Small intestine (tissue), 16 donors: ENCODE measurements at places on chromosomes 4 and X. TPM values are rescaled to one million over a fixed set of nuclear protein-coding genes. Genes with fewer than 3 reads are reported as not detected.

Gene CT45A10
- not detected for polyA plus RNA-seq

Gene ABLIM2
- 12.7 TPM for polyA plus RNA-seq

Gene GUCY1B1
- 0.81 TPM for polyA plus RNA-seq

Gene OTUD6A
- polyA plus RNA-seq: not detected

Gene PAK3
- polyA plus RNA-seq: 0.53 TPM

Gene MOSPD2
- 3.8 TPM for polyA plus RNA-seq

Gene DCAF4L1
- 0.22 TPM for polyA plus RNA-seq

Gene PRICKLE3
- polyA plus RNA-seq: 3.6 TPM

Gene UBL4A
- polyA plus RNA-seq: 26.5 TPM

Gene P2RY10
- polyA plus RNA-seq: not detected

Gene EMCN
- polyA plus RNA-seq: 7.0 TPM

- DNase-seq: no peak
Measured at GRCh38 chr4:36078319-36078718, 166.0 kb downstream of the ARAP2 start.

GRCh38 chr4:174789657-174790056, 39.4 kb downstream of the GLRA3 start:
- no peak for DNase-seq

- no peak for DNase-seq
Measured at GRCh38 chr4:175431694-175432093, 380.4 kb downstream of the GPM6A start.

- DNase-seq: no peak
Measured at GRCh38 chrX:111410590-111411078, 1.4 kb downstream of the DCX start.

DNA sequence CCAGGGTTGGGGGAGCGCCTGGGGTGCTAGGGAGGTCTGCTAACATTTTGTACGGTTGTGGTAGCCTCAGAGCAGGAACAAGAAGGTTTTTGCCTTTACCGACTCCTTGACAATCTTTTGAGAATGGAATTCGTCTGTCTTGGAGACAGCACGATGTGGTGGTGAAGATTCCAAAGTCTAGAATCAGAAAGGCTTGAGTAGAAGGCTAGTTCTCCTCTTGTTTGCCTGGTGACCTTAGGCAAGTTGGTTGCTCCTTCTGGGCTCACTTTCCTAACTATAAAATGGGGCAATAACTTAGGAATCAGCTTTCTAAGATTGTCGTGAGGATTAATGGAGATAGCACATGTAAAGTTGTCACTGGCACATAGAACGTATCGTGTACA, 741 bp downstream of the FAM47E start:
- DNase-seq: no peak

GRCh38 chrX:119552508-119552907, 12.7 kb downstream of the STEEP1 start:
- no peak for DNase-seq

DNA sequence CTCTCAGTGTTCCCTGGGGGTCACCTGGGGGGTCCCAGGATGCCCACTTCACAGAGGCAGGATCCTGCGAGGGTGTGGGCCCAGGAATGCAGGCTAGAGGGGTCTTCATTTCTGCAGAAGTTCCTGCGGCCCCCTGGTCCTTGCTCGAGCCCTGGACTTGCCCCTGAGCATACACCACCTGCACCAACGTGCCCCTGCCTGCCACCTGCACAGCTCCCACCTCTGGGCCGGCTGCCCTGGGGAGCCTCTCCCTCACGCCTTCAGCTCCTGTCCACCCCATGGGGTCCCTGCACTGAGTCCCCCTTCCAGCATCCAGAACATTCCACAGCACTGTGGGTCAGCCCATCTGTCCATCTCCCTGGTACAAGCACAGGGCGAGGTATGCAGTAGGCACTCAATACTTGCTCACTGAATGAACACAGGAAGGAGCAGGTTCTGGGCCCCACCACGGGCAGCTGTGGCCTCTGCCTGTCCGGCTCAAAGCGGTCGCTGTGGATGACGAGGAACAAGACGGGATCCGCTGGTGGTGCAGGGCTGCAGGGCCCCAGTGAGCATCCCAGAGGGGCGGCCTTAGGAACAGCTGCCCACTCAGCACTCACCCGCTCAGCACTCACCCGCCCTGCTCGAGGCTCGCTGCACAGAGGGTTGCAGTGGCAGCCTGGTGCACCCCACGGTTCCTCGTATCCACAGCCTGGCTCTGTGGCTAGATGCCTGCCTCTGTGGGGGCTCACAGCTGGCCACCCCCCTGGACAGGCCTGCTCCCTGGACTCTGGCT, 70.5 kb upstream of the MXD4 start:
- DNase-seq: no peak

GRCh38 chr4:15354371-15355297, 73.2 kb upstream of the C1QTNF7 start:
- DNase-seq: no peak

DNA sequence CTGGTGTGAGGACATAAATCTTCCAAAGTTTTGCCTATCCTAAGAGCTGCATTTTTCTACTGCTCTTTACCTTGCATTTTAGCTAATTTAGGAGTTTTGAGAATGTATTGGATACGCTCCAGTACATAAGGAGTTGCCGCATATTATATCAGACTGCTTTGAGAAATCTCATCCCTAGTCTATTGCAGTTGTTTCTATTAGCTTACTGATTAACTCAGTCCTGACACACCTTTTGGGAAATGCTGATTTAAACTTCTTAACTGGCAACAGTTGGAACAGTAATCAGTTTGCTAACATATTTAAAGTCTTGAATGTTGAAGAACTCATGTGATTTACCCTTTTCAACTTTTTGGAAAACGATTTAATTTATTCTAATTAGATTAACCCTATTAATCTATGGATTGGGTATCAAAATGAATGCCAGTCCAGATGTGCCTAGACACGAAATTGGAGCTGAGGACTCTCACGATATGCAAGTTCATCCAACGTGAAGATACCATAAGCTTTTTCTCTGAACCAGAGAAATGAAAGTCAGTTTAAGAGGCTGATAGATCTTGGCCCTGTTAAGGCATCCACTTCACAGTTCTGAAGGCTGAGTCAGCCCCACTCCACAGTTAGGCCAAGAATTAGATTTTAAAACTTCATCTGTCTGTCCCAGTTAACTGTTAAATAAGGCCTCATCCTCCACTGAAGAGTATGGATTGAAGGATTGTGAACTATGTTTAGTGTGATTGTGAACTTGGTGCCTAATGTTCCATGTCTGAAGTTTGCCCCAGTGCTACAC, 90.0 kb downstream of the MAOA start:
- DNase-seq: peak; percentile 59

GRCh38 chr4:56003606-56004005, 54.9 kb downstream of the CEP135 start:
- no peak for DNase-seq

- DNase-seq: no peak
Measured at GRCh38 chr4:26468977-26469376, 21.3 kb downstream of the CCKAR start.

DNA sequence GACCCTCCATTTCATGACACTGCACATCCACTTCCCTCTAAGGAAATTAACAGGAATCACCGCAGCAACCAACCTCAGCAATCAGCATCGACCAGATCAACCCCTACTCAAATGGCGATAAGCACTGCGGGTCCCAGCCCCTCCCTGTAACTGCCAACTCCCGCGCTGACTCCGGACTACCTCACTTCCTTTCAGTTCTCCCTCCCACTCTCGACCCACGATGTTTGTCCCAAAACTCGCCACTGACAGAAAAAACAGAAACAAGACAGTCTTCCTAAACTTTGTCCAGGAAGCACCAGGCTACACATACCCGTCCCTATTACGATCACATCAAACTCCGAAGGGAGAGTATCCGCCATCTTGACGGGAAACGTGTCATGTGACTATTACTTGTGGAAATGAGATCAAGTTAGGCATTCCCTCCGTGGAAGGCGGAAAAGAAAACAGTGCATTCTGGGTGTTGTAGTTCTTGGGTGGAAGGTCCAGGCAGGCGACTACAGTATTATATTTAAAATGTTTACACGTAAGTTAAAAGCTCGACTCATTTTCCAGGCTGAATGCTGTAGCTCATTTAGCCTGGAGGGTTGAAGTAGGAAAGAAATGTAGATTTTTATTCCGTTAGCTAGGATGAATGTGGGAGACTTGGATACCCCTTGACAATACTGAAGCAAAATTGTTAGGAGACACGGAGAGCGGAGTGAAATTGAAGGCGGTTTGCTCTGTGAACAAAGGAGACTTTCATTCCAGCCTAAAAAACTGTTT, at the start of gene CHM:
Gene CHM (minus strand): TSS at position 385 of the 762 bp plus-strand sequence. CDS start 26 bp downstream, at position 359.
- DNase-seq: peak; percentile 88

GRCh38 chrX:118904664-118905063, 69.8 kb upstream of the LONRF3 start:
- DNase-seq: no peak

DNA sequence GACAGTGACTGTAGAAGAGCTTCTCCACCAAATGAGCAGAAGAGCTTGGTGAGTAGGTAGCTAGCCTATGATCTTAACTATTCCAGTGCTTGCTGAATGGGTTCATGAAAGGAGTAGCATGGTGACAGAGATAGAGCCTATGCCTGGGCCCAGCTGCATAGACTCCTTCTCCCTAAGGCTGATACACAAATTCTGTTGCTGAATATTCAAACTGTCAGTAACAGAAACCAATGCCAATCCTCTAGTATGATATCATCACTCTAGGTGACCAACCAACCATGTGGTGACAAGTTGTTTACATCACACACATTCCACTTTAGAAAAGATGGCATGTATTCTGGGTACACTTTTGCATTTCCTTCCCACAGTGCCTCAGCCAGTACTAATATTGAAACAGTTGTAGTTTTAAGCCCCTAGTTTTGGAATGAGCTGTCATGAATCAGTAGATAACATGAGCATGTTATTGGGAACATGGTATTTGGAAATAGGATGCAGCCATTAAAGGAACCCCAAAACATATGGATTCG, 103.4 kb upstream of the GRXCR1 start:
- DNase-seq: no peak

GRCh38 chrX:120380699-120381098, 18.8 kb downstream of the ATP1B4 start:
- DNase-seq: peak; percentile 6

DNA sequence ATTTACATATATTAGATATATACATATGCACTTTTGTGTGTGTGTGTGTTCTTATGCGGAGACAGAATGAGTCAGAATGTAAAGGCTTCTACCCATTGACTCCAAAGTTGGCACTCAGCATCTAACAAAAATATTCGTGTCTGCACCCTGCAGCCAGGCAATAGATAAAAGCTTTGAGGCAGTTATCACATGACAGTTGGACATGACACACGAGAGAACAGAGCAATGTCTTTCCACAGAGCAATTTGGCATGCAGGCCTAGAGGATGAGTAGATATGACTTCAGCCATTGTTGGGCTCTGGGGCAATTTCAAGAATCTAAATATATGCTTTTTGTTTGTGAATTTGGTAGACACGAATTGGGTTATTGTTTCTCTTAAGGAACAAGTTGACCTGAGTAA, 391.2 kb downstream of the SLITRK2 start:
- no peak for DNase-seq

DNA sequence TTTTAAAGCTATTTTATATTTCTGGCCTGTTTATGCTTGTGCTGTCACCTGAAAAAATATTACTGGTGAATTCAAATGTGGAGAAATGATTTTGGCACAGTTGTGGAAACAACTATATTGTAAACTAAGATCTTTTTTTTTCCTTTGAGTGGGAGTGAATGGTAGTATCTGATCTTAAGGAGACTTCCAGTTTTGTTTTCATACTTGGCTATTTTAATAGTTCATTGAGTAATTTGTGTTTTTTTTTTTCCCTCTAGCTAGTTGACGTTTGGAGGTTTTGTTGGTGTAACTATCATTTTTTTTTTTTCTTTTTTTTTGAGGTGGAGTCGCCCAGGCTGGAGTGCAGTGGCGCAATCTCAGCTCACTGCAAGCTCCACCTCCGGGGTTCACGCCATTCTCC, 10.5 kb downstream of the STAG2 start:
- DNase-seq: no peak
